Cerebellar nuclear complex (tissue), 1 donor: ENCODE measurements at places on chromosomes 2 and 18.

GRCh38 chr18:22552254-22552653 lies 134.5 kb upstream of the CTAGE1 start:
- DNase-seq = no peak

- no peak for DNase-seq
These were observed 87.7 kb upstream of the LYPD1 start for GRCh38 chr2:132757676-132758075.

GRCh38 chr2:96832754-96833507 lies 10.9 kb downstream of the ANKRD23 start:
- no peak for DNase-seq

DNA sequence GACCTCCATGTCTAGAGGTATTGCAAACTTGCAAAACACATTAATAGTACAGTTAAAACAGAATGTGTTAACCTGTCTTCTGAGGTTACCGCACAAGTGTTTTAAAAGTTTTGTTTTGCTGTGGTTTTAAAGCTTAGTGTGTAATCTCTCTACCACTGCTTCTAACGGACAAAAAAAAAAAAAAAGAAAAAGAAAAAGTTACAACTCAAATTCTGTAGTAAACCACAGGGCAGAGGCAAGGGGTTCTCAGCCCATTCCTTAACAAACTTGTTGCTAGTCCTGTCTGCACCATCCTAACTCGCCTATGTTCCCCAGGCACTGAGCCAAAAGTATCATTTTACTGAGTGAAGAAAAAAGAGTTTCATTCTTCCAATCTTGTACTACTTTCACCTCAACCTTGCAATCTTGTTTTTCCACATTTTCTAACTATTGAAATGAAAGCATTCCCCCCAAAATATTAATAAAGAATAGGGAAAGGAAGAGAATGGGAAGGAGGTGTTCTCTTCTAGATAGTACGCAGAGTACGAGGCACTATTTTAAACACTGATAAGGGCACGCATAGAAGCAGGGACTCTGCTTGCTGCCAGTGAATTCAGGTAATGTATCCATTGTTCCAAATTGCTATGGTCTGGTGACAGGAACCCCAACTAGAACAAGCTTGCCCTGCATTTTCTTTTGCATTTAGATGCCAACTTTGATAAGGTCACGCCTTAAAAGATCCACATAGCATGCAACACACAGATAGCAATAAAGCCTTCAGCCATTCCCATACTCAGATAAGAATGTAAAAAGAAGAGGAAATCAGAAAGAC lies 47.1 kb downstream of the IKZF2 start:
- no peak for DNase-seq

- no peak for DNase-seq
These were observed 469.3 kb upstream of the MEX3C start for GRCh38 chr18:51666763-51667191.

- no peak for DNase-seq
These were observed 236.3 kb downstream of the KIAA1328 start for GRCh38 chr18:37065254-37065653.
